Hepatocyte (in vitro differentiated cells): ENCODE measurements at places on chromosomes 13 and 19. TPM values are rescaled to one million over a fixed set of nuclear protein-coding genes. Genes with fewer than 3 reads are reported as not detected.

DNA sequence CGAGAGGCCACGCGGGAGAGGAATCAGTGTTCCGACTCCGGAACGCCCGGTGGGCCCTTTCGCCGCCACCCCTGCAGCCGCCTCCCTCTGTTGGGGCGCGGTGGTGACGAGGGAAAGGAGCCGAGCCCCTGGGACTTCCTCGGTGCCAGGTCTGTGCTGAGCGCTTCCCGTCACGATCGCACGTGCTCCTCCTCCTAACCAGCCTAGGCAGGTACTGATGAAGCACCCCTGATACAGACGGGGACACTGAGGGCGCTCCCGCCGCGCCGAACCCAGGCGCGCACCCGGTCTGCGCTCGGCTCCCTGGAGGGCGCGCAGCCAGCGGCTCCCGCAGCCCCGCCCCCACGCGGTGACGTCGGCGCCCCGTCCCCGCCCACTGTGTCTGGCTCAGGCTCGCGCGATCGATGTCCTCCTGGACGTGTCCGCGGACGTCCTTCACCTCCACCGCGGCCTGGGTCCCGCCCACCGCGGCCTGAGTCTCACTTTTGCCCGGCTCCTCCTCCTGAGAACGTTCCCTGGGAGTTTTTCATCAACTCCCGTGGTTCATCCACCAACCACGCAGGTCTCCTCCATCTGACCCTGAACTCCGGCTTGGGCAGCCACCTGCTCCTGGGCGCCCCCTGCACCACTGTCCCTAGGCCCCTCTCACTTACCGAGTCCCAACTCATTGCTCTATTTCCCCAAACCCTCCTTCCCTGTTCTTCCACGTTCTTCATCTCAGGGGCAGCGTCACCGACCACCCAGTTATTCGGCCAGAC, 2.6 kb upstream of the KLK15 start:
- peak overlapping the region; percentile 46 for H3K27ac ChIP-seq
- peaks cover 6% of the 10 kb centered on the region for H3K4me1 ChIP-seq
- DNase-seq: peak; percentile 91
- peaks cover 3% of the 10 kb centered on the region for H3K27me3 ChIP-seq
- no peaks in the 10 kb centered on the region for H3K36me3 ChIP-seq

The CTXN1 gene
- total RNA-seq: 4.3 and 5.2 TPM in 2 replicates

The HSPB6 gene
- total RNA-seq: 7.1 and 14.2 TPM in 2 replicates

DNA sequence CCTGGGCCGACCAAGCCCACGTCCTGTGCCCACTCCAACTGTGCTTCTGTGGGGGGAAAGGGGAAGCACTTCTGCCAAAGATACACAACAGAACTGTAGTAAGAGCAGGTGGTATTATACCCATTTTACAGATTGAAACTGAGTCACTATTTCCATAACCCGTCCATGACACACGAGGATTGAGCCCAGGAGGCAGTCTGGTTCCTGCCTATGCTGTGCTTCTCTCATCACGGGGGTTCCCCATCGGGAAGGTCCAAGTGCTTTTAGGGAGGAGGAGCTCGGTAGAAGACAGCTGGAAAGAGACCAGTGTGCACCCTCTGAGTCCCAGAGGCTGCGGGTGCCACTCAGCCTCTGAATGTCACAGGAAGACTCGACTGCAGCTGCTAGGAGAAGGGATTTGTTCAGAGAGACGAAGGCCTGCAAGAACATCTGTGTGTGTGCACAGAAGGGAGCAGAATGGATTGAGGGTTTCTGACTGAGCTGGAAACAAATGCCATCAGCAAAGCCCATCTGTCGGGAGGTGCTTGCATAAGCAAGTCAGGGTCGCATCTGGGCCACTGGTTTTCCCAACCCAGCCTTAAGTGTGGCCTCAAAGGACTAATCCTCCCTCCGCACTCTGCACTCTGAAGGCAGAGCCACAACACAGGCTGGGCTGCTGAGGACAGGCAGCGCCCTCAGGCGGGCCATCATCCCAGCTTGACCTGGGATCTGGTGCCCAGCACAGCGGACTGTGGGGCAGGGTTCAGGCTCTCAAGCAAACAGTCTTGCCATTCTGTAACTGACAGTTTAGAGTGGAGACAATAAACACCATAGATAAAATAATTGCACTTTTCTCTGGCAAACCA, 150.0 kb downstream of the DPF1 start:
- H3K27ac ChIP-seq: no peak overlapping the region
- no peaks in the 10 kb centered on the region for H3K4me1 ChIP-seq
- peak; percentile 34 for DNase-seq
- no peaks in the 10 kb centered on the region for H3K27me3 ChIP-seq
- no peaks in the 10 kb centered on the region for H3K36me3 ChIP-seq
- H3K4me3 ChIP-seq: no peak overlapping the region

DNA sequence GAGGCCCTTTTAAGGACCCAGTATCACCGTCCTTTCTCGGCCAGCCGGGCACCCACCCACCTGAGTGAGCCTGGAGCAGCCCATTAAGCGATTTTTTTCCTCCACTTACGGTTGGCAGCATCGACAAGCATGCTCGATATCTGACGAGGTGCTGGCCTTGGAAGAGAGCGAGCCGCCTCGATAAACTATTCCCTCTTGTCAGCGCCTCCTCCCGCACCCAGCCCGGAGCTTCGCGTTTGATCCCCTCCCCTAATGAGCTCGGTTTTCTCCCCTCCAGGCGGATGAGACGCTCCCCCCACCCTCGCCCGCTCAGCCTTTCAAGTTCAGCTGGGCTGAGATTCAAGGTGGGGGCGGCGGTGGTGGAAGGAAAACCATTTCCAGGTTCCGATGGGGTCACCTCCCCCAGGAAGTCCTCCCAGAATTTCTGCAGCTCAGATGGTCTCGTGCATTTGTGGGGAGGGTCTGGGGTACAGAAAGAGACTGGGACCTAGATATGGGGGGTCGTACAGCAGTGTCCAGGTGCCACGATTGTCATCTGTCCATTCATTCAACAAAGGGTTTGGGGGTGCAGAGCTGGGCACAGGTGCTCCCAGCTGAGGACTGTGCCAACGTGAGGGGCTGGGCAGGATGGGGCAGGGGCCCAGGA, 18.9 kb upstream of the ONECUT3 start:
- no peaks in the 10 kb centered on the region for H3K36me3 ChIP-seq
- H3K27me3 ChIP-seq: peaks cover 43% of the 10 kb centered on the region
- no peaks in the 10 kb centered on the region for H3K4me1 ChIP-seq
- no peak overlapping the region for H3K4me3 ChIP-seq
- DNase-seq: no peak
